GM23338 (cell line): ENCODE measurements at places on chromosomes 6 and 20. TPM values are rescaled to one million over a fixed set of nuclear protein-coding genes. Genes with fewer than 3 reads are reported as not detected.

PBOV1 gene
- total RNA-seq = not detected in 2 replicates

SPO11 gene
- not detected in 2 replicates for total RNA-seq

GABRR2 gene
- 0.39 TPM in 1 of 2 replicates, not detected in the other for total RNA-seq

BHLHE23 gene
- 5.0 and 6.6 TPM in 2 replicates for total RNA-seq

CD109 gene
- 5.3 and 6.0 TPM in 2 replicates for total RNA-seq

COL9A1 gene
- total RNA-seq = 14.1 and 20.3 TPM in 2 replicates

UBR2 gene
- 20.4 and 21.2 TPM in 2 replicates for total RNA-seq

EFCAB8 gene
- 0.35 TPM in 1 of 2 replicates, not detected in the other for total RNA-seq

FOXQ1 gene
- total RNA-seq = not detected in 2 replicates

HCRTR2 gene
- not detected in 2 replicates for total RNA-seq

MEP1A gene
- not detected in 2 replicates for total RNA-seq

MRPS18A gene
- 51.7 and 62.7 TPM in 2 replicates for total RNA-seq

ZBTB2 gene
- 20.6 and 21.9 TPM in 2 replicates for total RNA-seq

RBPJL gene
- total RNA-seq = 0.66 and 1.4 TPM in 2 replicates

SEMG1 gene
- 3.3 and 4.0 TPM in 2 replicates for total RNA-seq

SPEF1 gene
- total RNA-seq = 0.69 and 1.3 TPM in 2 replicates

MYL9 gene
- 23.5 and 29.7 TPM in 2 replicates for total RNA-seq

ULBP3 gene
- 3.3 and 4.2 TPM in 2 replicates for total RNA-seq

MMP24 gene
- total RNA-seq = 24.5 and 27.3 TPM in 2 replicates

GHRH gene
- not detected in 2 replicates for total RNA-seq

CCM2L gene
- 9.6 and 13.3 TPM in 2 replicates for total RNA-seq

GCNT2 gene
- 135 and 137 TPM in 2 replicates for total RNA-seq

EDN3 gene
- total RNA-seq = 0.17 and 1.2 TPM in 2 replicates

IGF2R gene
- total RNA-seq = 76.4 and 80.4 TPM in 2 replicates

CTCFL gene
- total RNA-seq = 1.4 and 2.1 TPM in 2 replicates

C6orf58 gene
- not detected in 2 replicates for total RNA-seq

TAGAP gene
- total RNA-seq = 0.43 TPM in 1 of 2 replicates, not detected in the other

BPIFB4 gene
- not detected in 2 replicates for total RNA-seq

ZNF451 gene
- 50.7 and 54.1 TPM in 2 replicates for total RNA-seq

ZNF391 gene
- total RNA-seq = 12.6 and 22.5 TPM in 2 replicates

PPIL1 gene
- total RNA-seq = 79.4 and 82.9 TPM in 2 replicates

FAXC gene
- 10.5 and 18.3 TPM in 2 replicates for total RNA-seq

CRIP3 gene
- total RNA-seq = 18.8 and 22.0 TPM in 2 replicates

PTCRA gene
- total RNA-seq = not detected in 2 replicates

SLC35F1 gene
- total RNA-seq = 9.4 and 10.3 TPM in 2 replicates

JPH2 gene
- 0.78 and 1.1 TPM in 2 replicates for total RNA-seq
